ENCODE measurements at places on chromosomes 3 and 15.

DNA sequence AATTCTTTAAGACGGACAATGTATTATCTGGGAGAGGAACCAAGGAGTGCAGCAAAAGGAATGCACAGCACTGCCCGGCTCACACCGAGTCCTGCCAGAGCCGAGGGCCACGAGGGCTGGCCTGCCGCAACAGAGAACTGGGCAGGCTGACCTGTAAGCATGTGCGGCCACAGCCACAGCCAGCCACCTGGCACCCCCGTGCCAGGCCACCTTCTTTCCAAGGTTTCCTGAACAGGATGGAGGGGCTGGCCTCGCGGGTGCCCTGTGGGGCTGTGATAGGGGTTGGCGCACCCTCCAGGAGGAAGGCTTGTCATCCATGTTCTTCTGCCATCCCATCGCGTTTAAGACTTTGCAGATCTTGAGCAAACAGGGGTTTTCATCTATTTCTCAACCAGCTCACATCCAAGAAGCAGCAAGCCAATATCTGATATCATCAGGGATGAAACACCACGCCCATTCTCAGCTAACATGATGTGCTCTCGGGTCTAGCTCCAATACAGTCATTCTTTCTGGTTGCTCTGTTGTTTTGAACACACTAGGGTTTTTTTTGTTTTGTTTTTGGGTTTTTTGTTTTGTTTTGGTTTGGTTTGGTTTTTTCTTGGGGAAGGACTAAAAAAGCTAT lies 10.2 kb downstream of the CA12 start:
- no peak for DNase-seq

GRCh38 chr3:15384510-15385237 lies 42.7 kb downstream of the METTL6 start:
- no peak for DNase-seq

DNA sequence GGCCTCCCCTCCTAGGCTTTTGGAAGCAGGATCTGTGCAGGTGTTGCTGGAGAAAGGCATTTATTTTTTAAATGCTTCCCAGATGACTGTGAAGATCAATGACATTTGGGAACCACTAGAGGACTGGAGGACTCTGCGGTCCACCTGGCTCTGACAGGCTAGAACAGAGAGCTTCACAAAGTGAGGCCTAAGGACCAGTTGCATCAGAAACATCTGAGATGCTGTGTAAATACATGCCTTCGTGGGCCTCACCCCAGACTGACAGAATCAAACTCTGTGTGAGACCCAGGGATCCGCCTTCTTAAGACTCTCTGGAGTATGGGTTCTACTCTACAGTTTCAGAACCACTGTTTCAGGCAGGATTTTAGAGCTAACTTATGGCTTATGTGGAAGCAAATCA lies 105.0 kb upstream of the ICE2 start:
- no peak for DNase-seq

DNA sequence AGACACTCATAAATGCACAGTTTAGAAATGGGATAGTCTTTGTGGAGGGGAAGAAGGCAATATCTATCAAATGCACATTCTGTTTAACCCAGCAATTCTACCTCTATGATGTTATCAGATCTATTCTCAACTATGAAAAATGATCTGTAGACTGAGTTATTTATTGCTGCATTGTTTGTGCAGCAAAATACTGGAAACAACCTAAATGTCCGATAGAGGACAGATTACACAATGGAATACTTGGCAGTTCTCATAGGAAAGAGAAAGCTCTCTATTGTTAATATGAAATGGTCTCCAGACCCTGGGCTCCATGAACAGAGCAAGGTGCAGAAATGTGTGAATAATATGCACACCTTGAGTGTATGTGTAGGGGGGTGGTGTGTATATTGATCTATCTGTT lies 49.0 kb upstream of the SELENOK start:
- DNase-seq = no peak

DNA sequence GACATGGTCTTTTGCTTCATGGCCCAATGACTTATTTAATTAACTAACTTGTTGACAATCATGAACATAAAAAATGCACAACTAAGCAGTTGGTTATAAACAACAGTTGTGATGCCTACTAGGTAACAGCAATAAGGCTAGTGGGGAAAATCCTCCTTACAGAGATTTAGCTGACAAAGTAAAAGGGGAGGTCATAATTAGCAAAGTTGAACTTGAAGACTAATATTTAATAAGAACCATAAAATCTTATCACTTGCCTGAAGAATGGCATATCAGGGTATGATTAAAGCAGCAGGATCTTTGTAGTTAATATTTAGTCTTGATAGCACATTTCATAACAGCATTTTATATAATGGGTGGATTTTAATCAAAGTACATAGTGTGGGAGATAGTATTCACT lies 84.2 kb downstream of the MME start:
- no peak for DNase-seq

DNA sequence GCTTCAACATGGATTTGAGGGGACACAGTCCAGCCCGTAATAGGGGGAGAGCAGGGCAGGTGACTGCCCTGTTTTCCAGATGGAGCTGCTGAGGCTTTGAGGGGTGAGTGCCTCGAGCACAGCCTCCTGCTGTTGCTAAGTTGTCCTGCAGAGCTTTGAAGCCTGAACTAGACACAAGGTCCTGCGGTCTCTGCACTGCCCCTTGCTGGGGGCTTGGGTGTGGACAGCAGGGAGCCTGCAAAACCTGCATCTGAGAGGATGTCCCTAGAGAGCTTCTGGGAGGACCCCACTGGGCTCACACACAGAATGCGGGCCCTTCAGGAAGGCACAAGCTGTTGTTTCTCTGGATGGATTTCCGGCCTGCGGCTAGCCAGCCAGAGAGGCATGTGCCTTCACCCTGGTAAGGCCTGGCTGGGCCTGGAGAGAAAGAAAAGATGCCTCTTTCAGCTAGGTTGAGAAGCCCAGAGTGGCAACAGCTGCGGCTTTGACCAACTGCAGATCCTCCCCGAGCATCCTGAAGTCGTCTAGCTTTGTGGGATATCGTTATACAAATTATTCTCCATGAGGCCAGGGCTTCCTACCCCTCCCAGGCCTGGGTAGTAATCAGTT lies 226.2 kb downstream of the SLCO3A1 start:
- no peak for DNase-seq

DNA sequence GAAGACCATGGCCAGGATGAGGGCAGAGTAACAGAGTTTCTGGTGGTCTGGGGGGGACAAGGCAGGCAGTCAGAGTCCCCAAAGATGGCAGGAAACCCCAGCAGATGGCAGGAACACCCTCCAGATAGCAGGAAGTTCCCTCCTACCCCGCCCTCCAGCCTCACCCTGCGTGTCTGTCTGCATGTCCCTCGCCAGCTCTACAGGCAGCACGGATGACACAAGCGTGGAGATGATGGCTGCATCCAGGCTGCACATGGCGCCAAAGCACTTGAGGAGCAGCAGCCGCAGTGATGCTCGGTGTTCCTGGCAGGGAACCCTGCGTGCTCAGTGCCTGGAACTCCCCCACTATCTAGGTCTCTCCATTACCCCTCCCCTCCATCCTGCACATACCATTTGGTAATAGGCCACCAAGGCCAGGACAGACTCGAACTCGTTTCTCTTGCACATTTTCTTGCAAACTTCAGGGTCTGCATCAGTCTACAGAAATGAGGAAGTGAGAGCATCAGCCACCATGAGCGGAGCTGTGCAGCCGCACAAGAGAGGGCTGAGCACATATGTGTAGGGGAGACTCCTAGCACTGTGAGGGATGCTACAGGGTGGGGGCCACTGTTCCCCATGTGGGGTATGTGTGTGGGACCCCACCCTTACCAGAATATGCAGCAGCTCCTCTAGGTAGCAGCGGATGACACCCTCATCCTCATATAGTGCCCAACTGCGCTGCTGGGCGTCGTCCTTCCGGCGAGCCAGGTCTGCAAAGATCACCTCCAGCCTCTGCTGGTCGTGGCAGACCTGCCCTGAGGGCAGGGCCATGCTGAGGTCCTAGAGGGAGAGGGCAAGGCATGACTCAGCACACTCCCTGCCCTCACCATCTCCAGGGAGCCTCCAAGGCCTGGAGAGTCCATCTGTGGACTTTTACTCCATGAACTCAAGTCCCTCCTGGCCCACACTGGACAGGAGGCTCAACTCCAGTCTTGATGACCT lies 6.0 kb downstream of the NCKIPSD start:
- no peak for DNase-seq

DNA sequence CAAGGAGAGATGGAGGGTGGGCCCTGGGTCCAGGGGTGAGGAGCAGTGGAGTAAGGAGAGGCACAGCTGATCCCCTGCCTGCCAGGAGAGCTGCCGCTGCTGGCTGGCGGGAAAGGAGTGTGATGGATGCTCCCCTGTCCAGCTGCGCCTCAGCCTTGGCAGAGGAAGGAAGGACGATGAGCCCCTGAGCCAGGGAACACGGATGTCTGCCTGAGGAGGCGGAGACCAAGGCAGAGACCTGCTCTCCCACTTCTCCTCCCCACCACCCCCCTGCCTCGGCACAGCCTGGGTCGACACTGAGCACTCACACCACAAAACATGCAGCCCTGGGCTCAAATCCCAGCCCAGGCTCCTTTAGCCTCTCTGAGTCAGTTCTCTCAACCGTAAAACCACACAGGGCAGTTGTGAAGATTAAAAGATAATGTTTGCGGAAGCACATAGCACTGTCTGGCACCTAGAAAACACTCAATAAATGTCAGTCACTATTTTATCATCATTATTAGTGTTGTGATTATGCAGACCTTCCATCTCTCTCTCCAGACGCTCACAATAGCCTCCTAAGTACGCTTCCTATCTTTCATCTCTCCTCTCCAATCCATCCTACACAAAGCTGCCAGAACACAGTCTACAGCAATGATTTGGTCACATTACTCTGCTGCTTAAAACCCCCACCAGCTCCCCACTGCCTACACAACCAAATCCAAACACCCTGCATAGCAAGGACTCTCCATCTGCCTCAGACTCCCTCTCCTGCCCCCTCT lies 52.2 kb downstream of the SEMA5B start:
- no peak for DNase-seq

DNA sequence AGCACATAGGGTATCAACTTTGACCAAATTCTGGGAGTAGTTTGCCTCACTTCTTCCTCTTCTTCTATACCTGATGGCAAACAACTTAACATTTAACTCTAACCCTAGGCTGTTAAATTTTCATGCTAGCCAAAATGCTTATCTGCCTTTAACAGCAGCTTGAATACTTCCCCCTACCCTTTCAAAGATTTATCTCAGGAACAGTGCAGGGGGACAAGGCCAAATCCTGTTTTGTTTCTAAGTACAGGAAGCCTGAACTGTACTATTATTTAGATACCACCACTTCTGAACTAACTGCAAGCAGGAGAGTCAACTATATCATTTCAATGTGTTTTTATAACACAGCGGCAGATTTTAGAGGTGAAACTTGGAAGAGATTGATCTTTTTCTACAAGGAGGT lies 104.0 kb upstream of the CNTN6 start:
- DNase-seq = no peak

- DNase-seq = no peak
Measured at GRCh38 chr15:60782316-60782715, 303.4 kb upstream of the ICE2 start.

- no peak for DNase-seq
Measured at GRCh38 chr3:18217507-18218174, 207.5 kb downstream of the SATB1 start.

DNA sequence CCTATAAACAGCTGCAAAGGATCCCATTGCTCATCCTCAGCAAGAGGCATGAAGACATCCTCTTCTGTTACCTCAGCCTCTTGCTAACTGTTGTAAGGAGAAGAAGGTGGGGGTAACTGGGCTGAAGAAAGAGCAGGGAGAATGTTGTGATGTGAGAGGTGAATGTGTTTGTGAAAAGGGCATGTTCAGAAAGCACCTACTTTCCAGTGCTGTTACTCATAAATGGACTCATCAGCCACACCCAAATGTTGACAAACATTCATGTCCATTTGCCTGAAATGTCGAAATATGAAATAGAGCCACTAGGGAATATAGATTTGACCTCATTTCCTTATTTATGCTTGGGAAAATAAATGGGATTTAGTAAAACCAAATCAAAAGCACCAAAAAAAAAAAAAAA lies 12.6 kb downstream of the SLC24A1 start:
- DNase-seq = no peak

GRCh38 chr3:119255214-119255613 lies 14.5 kb upstream of the B4GALT4 start:
- no peak for DNase-seq

- peak; percentile 44 for DNase-seq
Measured at GRCh38 chr3:123053107-123053506, 13.7 kb upstream of the PDIA5 start.

DNA sequence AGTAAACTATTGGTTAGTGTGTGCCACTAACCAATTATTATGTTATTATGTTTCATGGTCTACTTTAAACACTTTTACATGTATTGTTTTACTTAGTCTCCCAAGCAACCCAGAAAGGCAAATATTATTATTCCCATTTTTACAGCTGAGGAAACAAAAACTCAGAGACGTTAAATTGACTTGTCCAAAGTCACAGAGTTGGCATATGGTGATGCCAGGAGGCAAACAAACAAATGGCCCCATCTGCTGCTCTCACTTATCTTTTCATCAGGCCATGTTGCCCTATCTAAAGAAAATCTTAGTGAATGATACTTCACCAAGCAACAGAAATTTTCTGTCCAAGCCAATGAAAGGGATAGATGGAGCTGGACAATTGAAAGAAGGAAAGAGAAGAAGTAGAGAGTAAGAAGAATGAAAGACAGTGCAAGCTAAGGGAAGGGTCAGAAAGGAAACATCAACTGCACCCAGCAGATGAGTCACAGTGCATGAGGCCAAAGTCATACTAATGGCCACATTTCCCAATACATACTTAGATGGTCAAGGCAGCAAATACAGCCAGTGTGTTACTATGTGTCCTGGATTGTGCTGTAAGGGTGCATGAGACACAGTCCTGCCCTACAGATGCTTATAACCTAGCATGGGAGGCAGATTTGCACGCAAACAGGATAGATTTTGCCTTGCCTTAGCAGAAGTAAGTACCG lies 266.9 kb downstream of the KCNMB2 start:
- peak; percentile 32 for DNase-seq

GRCh38 chr15:74580538-74581350 lies 34.9 kb upstream of the CLK3 start:
- DNase-seq = no peak

- no peak for DNase-seq
Measured at GRCh38 chr3:183099838-183100204, 525 bp upstream of the MCCC1 start.

DNA sequence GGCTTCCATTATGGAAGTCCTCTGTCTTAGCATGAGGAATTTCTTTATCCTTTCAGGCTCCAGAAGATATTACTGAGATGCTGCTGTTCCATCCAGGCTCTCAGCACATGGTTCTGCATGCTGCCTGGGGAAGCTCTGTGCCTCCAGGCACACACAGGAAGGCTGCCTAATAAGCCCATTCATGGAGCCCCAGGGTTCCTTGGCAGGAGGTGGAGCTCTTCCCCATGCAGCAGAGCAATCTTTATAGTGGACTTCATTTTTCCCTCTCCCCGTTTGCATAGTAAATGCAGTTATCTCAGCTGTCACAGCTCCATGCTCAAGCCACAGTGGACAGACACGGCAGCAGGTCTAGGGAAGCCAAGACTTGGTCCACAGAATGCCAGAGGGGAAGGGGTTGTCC lies 57.6 kb downstream of the BOC start:
- DNase-seq = no peak

- DNase-seq = no peak
Measured at GRCh38 chr15:55344206-55344605, 25.2 kb downstream of the PIGB start.

Measured in NCI-H2029 (cell line).